Anterior cingulate cortex (tissue), 58 donors: ENCODE measurements at places on chromosomes 5 and 9.

DNA sequence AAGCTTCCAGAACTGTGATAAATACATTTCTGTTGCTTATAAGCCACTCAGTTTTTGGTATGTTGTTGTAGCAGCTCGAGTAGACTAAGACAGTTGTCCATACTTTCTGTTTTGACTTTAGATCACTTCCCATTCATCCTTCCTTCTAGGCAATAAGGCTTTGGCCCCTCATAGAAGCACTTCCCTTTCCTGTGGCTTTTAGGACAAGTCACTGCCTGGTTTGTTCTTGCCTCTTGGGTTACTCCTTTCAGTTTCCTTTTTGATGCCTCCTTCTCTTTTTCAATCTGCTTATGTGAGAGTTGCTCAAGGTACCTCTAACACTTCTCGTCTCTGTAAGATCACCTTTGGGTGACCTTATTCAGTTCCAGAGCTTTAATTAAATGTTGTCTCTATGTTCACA lies 72.4 kb upstream of the NTRK2 start:
- no peak for DNase-seq

DNA sequence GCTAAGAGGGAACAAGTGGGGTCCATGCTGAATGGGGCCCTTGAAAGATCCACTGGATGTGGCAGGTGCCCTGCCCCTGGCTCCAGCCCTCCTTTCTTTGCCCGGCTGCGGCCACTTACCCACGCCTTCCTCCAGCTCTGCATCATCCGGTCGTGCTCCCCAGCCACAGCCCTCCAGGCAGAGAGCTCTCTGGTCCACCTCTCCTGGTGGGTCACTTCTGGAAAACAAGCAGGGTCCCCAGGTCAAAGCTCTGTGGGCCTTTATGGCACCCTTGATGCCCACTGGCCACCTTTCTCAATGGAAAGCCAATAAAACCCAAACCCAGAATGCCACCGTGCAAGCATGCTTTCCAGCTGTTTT lies 45.0 kb downstream of the SECISBP2 start:
- no peak for DNase-seq

DNA sequence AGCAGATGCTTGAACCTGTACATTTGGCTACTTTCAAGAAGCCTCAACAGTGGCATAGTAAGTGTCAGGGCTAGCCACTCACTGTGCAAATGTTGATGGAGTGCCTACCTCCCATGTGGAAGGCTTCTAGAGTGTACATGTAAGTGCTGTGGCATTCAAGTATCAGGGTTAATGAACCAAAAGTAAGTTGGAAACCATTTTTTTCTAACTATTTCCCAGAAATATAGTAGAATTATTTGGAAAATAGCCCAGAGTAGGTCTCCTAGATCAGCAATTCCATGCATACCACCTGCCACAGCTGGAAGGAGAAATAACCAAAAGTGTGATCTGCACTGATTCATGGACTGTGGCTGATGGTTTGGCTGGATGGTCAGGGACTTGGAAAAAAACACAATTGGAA lies 53.3 kb downstream of the FOXD1 start:
- DNase-seq: no peak

DNA sequence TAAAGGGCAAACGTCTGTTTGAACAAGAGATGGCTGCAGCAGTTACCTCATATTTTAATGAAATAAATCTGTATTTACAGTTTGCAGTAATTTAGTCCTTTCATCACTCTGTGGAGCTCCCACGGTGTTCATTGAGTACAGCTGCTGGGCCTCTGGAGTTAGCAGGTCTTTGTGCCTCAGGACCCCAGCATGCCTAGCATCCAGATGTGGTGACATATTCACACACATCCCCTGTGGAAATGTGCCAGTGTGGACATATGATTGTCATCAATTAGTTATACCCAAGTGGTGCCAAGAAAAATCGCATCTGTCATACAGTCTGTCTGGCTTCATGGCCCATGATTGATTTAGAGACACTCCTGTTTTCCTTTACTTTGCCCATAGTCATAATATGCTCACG lies 77.3 kb downstream of the NNT start:
- no peak for DNase-seq

DNA sequence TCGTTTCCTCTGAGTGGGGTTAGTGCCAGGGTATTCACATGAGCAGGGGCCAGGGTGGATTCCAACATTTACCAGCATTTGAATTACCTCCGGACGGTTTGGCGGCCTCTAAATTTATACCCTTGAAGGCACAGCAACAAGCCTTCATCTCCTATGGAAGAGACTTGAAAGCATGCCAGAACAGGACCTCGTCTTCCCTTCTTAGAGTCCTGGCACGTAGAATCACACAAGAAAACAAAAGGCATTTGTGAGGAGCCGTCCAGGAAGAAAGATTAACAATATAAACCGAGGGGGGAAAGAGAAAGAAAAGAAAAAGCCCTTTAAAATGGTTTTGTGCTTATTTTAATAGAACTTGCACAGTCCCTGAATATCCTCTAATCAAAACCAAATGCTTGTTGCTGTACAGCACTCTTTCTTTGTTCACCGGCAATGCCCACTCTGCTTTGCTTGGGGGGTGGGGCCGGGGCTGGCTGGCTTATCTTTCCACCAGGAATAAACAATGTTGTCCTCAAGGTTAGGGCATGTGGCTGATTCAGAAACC lies 575.8 kb upstream of the ZNF462 start:
- no peak for DNase-seq

DNA sequence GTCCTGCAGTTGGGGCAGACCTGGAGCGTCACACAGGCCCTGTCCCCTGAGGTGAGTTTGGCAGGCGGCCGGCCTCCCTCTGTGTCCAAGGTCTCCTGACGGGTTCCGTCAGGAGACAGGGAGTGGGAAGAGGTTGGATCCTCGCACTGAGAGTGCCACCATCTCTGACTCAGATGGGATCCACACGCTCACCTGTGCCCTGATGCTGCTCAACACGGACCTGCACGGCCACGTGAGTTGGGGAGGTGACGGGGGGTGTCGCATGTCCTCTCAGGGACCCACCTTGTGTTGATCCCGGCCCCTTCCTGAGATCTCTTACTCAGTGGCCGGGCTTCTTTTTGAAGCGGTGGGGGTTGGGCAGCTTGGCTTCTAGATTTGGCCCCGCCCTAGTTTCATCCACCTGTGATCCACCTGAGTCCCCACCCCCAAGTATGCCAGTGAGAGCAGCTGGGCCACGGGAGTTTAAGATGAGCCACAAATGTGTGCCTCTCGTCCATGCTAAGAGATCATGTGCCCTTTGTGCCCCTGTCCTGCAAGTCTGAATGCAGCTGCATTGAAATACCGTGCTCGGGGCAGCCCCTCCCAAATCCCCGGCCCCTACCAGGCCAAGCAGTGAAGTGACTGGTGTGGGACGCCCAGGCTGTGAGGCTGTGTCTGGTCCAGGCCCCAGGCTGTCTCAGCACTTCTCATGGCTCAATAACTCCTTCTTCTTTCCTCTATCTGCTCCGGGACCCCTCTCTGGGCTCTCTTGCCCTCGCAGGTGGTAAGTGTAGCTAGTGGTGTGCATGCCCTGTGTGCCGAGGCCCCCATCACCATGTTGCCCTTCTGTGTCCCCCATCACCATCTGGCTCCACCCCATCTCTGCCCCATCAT lies 27.2 kb downstream of the PSD2 start:
- DNase-seq: no peak

DNA sequence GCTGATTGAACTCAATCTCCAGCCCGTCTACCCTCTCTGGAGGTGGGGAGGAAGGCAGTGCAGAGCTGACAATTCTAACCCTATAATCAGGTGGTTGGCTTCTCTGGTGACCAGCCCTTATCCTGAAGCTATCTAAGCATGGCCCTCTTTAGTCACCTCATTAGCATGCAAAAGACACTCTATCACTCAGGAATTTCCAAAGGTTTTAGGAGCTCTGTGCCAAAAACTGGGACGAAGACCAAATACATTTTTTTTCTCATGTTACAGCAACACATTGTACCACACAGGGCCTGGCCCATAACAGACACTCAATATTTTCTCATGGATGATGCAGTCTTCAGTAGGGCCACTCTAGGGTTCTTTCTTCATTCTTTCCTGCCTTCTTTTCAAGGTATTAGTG lies 118.8 kb upstream of the VLDLR start:
- DNase-seq: no peak

DNA sequence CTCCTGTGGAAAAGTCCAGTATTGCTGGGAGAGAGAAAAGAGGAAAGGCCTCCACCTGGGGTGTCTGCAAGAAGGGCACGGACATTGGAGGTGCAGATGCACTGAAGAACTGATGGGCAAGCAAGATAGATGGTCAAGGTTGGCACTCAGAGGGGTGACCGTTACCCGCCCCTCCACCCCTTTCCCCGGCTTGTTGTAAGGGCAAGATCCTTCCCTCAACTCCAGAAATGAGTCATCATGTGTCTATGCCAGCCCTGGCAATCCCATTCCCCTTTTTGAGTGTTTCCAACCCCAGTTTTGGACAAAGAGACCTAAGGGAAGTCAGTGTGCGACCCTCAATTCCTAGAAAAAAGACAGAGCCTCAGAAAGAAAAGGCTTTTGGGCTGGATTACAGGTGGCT lies 34.9 kb upstream of the ATP6V1G1 start:
- no peak for DNase-seq

DNA sequence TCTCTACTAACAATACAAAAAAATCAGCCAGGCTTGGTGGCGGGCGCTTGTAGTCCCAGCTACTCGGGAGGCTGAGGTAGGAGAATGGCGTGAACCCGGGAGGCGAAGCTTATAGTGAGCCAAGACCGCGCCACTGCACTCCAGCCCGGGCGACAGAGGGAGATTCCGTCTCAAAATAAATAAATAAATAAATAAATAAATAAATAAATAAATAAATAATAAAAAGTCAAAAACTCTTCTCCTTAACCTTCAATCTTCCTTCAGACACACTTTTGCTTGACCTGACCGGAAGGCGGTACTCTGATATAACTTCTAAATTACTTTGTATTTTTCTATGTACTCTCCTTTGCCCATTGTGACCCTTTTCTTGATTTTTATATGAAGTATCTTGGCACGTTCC lies 302.1 kb downstream of the SLF1 start:
- no peak for DNase-seq

- peak; percentile 23 for DNase-seq
Measured at GRCh38 chr5:172049226-172049796, 42.9 kb upstream of the FBXW11 start.

DNA sequence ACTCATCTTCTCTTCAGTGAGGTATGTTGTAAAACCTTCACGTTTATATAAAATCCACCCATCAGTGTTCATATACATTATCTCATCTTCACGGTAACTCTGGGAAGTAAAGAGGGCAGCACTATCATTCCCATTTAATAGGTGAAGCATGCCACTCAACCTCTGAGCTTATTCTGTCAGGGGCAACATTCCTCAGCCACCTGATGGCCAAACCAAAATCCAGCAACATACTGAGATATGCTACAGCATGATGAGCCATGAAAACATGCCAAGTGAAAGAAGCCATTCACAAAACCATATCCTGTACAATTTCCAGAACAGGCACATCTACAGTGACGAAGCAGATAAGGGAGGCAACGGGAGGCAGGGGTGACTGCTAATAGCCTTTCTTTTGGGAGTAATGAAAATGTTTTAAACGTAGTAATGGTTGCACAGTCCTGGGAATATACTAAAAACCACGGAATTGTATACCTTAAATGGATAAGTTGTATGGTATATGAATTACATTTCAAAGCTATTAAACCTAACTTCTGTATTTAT lies 167.4 kb downstream of the TSSK1B start:
- no peak for DNase-seq

GRCh38 chr9:134271338-134272301 lies 54.6 kb upstream of the RXRA start:
- DNase-seq: no peak

GRCh38 chr5:44048276-44048984 lies 340.8 kb downstream of the FGF10 start:
- no peak for DNase-seq

DNA sequence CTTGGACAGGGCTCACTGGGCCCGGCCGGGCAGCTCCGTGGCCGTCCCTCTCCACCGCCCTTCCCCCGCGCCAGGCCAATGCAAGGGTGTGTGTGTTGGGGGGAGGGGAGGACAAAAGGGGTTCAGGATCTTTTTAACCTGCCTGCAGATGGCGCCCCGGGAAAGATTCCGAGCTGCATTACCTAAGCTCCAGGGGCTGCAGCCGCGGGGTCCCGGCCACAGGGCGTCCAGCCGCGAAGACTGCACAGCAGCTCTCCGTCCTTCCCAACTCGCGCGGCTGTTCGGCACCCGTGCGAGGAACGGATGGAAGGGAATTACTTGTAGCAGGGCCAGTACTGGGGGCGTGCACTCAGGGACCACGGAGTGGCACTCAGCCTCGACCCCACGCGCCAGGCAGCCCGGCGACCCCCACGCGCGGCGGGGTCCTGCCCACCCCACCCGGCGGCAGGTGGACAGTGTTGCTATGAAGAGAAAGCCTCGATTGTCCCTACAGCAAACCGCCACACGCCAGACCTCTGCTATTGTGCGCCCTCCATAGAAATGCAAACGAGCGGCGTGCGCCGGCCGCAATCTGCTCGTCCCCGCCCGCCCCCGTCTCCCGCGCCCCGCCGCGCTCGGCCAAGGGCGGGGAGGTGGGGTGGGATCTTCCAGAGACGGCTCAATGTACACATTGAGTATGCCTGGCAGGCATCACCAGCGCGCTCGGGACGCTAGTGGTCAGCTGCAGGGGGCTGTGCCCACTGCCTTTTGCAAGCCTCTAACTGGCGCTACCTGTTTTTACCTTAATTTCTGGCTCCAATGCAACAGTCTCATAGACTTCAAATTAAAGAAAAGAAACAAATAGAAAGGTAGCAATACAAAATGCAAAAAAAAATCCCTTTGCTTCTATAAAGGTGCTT lies 796 bp upstream of the GADD45G start:
- peak; percentile 49 for DNase-seq

DNA sequence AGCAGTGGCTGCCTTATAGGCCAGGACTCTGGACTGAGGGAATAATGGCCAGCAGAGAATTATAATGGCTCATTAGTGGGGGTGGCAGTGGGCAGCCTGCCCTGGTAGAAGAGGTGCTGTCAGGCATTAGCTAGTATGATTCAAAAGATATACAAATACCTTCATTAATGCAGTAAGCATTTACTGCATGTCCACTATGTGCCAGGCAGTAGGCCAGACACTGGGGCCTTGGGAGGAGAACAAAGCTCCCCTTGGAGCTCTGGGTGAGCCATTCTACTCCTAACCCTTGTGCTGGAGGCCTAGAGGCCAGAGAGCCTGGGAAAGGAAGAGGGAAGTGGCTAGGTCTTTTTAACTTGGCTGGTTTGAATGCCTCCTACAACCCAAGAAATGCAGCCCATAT lies 2.0 kb upstream of the GARNL3 start:
- DNase-seq: peak; percentile 56

DNA sequence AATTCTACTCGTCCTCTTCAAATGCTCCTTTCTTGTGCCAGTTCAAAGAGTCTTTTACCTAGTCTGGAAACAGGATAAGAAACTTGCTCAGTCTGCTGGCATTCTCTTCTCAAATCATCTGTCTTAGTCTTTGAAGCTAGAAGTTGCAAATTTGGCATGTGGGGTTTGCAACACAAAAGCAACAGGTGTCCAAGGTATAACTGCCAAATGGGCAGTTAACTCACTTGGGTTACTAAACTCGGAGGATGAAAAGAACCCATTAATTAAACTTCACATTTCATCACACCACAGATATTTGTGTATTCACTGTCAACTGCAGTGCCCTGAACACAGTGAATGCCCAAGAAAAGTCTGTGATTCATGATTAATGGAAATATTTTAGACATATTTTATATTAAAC lies 108.0 kb upstream of the TARS1 start:
- no peak for DNase-seq
